ENCODE measurements at places on chromosomes 5 and 9.

DNA sequence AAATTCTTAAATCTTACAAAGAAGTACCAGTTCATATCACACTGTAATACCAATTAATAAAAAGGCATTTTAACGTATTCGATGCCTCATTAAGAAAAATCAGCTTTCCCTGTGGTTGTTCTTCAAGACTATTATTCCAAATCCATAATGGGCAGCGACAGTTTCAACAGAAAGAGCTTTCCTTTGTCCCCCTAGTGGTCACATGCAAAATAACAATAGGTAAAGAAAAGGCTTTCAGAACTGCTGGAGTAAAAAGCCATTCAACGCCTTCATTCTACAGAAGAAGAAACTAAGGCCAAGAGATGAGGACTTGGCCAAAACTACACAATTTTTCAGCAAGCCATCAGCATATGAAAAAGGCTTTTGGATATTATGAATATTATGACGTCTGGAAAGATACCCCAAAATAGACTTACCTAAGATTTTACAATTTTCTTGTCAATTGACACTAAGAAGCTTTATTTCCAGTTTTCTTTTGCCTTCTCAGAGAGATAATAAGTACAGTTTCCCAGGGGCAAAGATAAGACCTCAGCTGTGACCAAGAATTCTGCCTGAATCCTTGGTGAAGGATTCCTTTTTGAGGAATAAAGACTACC lies 6.7 kb upstream of the CDH6 start:
- DNase-seq = no peak

DNA sequence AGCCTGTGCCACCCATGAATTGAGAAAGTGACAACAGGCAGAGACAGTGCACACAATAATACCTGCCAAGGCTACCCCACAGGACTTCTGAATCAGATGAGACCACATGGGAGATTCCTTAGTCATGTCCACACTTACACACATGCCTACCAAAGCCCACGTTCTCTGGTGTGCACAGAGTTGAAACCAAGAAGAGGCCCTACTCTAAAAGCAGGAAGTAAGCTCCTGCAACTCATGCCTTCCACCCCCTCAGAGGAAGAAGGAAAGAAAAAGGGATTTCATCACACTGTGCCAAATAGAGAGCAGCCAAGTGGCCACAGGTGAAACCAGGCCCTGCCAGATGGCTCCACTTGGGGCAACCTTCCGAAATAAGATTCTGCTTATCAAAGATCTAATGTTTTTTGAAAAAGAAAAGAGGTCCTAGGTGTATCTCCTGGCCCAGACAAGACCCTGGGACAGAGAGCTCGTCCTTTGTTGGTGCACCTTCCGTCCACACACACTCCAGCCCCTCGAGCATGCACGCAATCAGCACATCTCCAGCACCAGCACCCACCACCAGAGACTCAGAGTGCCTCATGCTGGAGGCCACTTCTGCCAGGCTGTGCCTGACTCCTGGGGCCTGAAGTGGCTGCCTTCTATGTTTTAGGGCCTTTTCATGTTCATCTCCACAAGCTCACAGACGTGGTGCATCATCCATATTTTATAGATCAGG lies 114.6 kb upstream of the SPOCK1 start:
- DNase-seq = no peak

GRCh38 chr5:55645304-55645703 lies 66.8 kb downstream of the SLC38A9 start:
- DNase-seq = no peak

- DNase-seq = no peak
Observed at GRCh38 chr9:27377147-27377807, 80.3 kb upstream of the EQTN start.

- DNase-seq = no peak
Observed at GRCh38 chr9:94889628-94890027, 163.1 kb downstream of the AOPEP start.
